ENCODE measurements at places on chromosomes 3 and 15. TPM values are rescaled to one million over a fixed set of nuclear protein-coding genes. Genes with fewer than 3 reads are reported as not detected.
A peak's percentile ranks its signal among the peaks of the same experiment; 100 is the strongest.

Gene SI
- total RNA-seq, result not detected

Gene TRAT1
- total RNA-seq, result not detected

Gene ZNF660
- 0.26 TPM for total RNA-seq

Gene CHRNA5
- total RNA-seq, result 1.3 TPM

Gene B3GNT5
- 49.8 TPM for total RNA-seq

Gene GRAMD2A
- total RNA-seq, result 5.5 TPM

Gene GABRR3
- not detected for total RNA-seq

Gene CPNE9
- total RNA-seq, result not detected

Gene DLL4
- total RNA-seq, result not detected

Gene LDHAL6B
- total RNA-seq, result not detected

Gene EIF2A
- total RNA-seq, result 88.8 TPM

Gene MEIS2
- total RNA-seq, result 10.9 TPM

Gene GOLGA6B
- total RNA-seq, result not detected

Gene RBP2
- not detected for total RNA-seq

Gene ASB14
- not detected for total RNA-seq

Gene FGD5
- not detected for total RNA-seq

Gene OCA2
- total RNA-seq, result 0.26 TPM

Gene TRIM42
- total RNA-seq, result not detected

Gene LSAMP
- 0.26 TPM for total RNA-seq

Gene IL5RA
- not detected for total RNA-seq

Gene CCDC54
- not detected for total RNA-seq

DNA sequence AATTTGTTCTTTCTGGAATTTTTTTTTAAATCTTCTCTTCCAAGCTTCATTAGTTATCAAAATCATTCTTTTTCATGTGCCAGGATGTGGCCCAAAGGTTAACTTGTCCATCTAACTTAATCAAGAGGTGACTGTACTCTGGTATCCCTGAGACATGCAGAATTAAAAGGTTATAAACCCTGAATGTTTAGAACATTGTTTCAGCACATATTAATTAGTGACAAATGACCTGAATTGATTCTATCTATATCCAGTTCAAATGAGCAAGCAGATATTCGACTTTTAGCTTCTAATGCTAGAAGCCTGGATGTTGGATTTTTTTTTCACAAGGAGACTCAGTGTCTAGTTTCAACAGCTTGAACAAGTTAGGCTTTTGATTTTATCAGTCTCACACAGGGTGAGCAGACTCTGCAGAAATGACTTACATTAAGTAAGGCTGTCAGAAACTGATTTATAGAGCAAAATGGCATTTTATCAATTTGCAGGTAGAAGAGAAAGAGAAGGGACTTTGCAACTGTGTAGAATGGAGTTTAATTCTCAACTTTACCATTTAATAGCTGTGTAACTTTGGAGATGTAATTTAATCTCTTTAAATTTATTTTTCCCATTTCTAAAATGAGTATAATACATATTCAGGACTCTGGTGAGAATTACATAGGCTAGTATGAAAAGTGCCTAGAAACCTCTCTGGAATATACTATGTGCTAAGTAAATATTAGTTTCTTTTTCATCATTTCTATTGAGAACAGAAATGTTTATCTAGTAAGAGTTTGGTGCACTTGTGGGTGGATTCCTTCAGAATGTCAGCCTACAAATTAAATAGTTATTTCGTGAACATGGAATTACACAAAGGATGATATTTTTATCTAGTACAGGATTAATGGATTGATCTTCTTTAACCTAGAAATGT is 100.0 kb downstream of the ALCAM start:
- DNase-seq, result no peak

GRCh38 chr3:138062037-138062436 is 52.1 kb downstream of the CLDN18 start:
- no peak for DNase-seq

- DNase-seq, result peak; percentile 37
Observed at GRCh38 chr3:116661196-116661595, 48.4 kb upstream of the TUSC7 start.

DNA sequence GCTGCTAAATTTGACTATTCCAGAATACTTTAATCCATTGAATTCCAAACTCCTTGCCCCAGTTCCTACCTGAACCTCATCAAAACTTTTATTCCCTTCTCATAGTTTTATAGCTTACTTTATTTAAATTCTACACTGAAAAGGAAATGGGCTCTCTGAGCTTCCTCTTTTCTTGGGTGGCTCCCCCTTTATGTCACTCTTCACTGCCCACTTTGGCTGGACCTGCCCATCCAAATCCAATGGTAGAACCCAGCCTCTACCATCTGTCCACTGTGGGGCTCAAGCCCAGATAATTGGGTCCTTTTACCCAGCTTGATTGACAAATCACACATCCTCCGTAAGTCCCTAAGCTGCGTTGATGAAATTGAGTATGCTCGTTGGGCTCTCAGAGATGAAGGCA is 216.5 kb downstream of the BBX start:
- DNase-seq, result no peak

GRCh38 chr15:52180196-52180835 is 10.9 kb downstream of the GNB5 start:
- DNase-seq, result no peak

- DNase-seq, result no peak
Observed at GRCh38 chr3:14874784-14875183, 56.0 kb downstream of the FGD5 start.

- DNase-seq, result no peak
Observed at GRCh38 chr3:46557814-46558183, 8.3 kb downstream of the LRRC2 start.

- no peak for DNase-seq
Observed at GRCh38 chr3:27110020-27110419, 259.2 kb downstream of the NEK10 start.

- DNase-seq, result no peak
Observed at GRCh38 chr3:143309705-143310104, 190.1 kb downstream of the CHST2 start.

DNA sequence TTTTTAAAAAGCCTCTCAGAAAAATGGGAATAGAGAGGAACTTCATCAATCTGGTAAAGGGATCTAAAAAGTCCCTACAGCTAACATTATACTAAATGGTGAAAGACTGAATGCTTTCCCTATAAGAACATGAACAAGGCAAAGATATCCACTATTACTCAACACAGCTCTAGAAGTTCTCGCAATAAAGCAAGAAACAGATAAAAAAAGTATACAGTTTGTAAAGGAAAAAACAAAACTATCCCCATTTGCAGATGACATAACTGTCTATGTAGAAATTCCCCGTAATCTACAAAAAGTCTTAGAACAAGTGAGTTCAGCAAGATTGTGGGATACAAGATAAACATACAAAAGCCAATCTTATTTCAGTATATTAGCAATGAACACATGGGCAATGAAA is 15.4 kb downstream of the EDC3 start:
- no peak for DNase-seq

DNA sequence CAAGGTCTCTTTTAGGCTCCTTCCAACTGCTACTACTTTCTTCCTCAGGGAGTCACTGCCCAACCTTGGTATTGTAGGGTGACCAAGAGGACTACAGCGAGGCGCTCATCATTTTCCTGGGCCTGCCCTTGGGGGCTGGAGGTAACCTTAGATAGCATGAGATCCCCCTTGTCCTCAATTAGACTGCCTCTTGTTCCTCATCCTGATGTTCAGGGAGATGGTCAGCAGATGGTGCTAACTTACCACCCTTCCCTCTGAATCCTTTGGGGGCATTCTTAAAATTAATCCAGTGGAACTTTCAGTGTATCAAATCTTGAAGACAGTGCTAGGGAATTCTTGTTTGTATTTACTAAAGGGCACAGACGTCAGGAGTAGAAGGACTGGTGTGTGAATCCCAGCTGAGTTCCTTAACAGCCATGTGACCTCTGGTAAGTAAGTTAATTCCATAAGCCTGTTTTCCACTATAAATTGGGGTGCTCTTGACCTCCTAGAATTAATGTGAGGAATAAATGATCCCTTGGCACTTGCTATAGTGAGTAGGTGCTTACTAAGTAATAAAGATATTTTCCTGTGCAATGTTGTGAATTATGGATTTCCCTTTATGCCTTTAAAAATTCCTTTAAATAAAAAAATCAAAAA is 4.1 kb upstream of the CLPX start:
- peak; percentile 49 for DNase-seq

DNA sequence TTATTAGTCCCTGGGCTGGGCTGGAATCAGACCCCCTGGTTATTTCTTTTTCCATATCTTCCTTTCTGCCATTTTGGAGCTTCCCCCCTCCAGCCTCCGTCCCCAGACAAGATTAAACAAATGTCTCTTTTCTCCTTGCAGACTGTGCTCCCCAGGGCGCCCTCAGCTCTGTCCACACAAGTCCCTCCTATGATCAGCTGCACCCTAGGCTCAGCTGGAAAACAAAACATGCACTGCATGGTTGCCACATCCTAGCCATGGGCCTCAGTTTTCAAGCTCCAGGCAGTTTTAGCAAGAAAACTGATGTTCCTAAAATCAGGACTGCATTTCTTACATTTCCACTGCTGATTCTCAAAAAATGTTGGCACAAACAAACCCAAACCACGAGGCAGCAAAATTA is 23.5 kb upstream of the RFTN1 start:
- no peak for DNase-seq

GRCh38 chr3:168545591-168545990 is 449.9 kb upstream of the GOLIM4 start:
- no peak for DNase-seq

GRCh38 chr3:51275111-51275805 is 109.8 kb upstream of the MANF start:
- DNase-seq, result no peak

DNA sequence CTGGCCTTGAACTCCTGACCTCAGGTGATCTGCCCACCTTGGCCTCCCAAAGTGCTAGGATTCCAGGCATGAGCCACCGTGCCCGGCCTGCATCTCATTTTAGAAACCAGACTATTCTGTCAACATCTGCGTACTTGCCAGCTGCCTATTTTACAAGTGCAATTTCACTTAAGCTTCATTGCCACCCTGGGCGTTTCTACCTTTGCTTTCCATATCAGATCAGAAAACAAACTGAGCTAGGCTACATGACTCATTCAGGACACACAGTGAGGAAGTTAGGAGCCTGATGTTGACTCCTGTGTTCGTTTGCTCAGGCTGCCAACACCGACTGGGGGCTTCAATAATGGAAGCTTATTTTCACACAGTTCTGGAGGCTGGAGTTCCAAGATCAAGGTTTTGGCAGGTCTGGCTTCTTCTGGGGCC is 42.3 kb upstream of the KLHL25 start:
- peak; percentile 78 for DNase-seq

- DNase-seq, result peak; percentile 76
Observed at GRCh38 chr15:74373731-74374647, 6.5 kb upstream of the CYP11A1 start.

- no peak for DNase-seq
Observed at GRCh38 chr3:185778094-185778493, 46.7 kb downstream of the IGF2BP2 start.

DNA sequence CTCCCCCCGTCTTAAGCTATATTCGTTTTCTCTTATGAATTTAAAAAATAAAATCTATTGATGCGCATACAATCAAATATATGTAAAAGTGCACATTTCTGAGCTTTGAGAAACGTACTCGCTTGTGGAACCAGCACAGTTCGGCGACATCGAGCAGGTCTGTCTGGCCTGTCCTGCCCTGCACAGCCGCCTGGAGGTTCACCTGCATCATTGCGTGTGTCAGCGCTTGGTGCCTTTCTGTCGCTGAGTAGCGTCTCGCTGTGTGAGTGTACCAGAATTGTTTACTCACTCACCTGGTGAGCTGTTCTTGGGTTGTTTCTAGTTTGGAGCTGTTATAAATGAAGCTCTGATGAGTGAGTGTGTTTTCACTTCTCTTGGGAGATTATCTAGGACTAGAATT is 104.0 kb downstream of the VGLL4 start:
- peak; percentile 25 for DNase-seq

- no peak for DNase-seq
Observed at GRCh38 chr3:114212646-114213045, 24.7 kb downstream of the ZNF80 start.

DNA sequence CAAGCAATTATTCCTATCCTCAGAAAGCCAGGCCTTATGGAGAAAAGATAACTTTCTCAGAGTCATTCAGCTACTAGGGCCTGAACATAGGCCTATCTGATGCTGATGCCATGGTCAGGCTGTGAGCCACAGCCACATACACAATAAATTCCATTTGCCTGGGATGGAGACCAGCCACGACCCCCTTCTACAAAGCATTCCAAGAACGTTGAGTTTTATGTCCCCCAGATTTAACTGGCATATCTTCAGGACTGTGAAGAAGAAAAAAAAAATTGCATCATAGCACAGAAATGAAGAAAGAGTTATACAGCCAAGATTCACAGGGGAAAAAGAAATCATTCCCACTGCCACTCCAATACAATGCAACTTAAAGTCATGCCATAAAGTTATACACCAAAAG is 100.0 kb downstream of the THBS1 start:
- no peak for DNase-seq

- DNase-seq, result no peak
Observed at GRCh38 chr3:17065315-17065714, 180.6 kb downstream of the PLCL2 start.

- DNase-seq, result no peak
Observed at GRCh38 chr3:25707268-25707926, 42.7 kb upstream of the TOP2B start.

GRCh38 chr3:113552851-113553250 is 20.5 kb downstream of the SIDT1 start:
- peak; percentile 21 for DNase-seq

DNA sequence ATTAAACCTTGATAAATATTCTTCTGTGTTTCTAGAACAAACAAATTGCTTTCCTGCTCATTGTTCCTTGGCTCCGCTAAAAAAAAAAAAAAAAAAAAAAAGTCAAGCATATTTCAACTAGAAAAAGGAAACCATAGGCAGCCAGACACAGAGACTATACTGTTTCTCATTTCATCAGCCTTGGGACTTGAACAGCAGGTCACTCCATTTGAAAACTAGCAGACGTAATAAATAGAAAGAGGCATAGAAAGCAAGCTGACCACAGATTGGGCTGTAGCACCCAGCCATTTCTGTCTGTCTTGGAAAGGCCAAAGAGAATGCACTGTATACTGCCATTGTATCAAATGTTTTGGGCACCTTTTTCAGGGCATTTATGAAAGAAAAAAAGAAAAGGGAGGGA is 697.1 kb downstream of the NLGN1 start:
- DNase-seq, result no peak

GRCh38 chr3:55059027-55059629 is 131.3 kb upstream of the LRTM1 start:
- DNase-seq, result peak; percentile 33

DNA sequence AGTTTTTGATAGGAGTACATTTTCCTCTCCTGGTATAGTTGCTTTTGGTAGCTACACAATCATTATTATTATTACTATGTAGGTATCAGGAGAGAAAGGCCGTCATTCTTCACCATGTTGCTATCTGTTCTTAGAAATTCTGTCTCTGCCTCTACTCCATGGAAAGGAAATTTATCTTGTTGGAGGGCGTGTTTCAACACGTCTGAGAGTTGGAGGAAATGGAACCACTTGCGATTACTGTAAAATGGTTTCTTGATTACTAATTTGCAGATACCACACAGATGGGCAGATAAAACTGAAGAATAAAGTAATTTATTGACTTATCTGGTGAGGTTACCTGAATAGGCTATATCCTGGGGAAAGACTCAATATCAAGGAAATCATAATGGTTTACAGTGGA is 488.4 kb downstream of the NR2F2 start:
- DNase-seq, result peak; percentile 70

- no peak for DNase-seq
Observed at GRCh38 chr3:170016057-170016456, 21.7 kb upstream of the GPR160 start.

Measured in bronchial epithelial cell (primary cell).